Esophagus squamous epithelium (tissue), 5 donors: ENCODE measurements at places on chromosomes 16 and 17.

- no peak for DNase-seq
Measured at GRCh38 chr17:77307479-77308198, 166.9 kb downstream of the SEC14L1 start.

GRCh38 chr17:1995321-1995892 lies 29.7 kb downstream of the RTN4RL1 start:
- DNase-seq = no peak

GRCh38 chr16:3846595-3847091 lies 33.9 kb downstream of the CREBBP start:
- no peak for DNase-seq

DNA sequence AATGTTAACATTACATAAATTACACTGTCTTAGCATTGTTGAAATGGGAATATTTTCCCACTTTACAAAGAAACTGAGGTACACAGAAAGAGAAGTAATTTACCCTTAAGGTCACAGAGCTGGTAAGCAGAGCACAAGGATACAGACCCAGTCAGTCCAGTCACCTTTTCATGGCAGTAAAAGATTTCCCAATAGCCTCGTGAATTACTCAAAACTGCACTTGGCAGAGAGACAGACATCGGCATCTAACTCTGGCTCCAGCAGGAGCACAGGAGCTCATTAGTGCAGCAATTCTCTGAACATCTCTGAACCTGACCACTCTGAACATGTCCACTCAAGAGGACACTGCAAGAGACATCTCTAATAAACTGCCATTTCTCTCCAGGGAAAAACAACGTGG lies 3.1 kb downstream of the TEX2 start:
- no peak for DNase-seq

GRCh38 chr17:63446753-63447470 lies 806 bp upstream of the CYB561 start:
- DNase-seq = no peak

- DNase-seq = no peak
Measured at GRCh38 chr16:62585041-62585545, 548.9 kb upstream of the CDH8 start.

DNA sequence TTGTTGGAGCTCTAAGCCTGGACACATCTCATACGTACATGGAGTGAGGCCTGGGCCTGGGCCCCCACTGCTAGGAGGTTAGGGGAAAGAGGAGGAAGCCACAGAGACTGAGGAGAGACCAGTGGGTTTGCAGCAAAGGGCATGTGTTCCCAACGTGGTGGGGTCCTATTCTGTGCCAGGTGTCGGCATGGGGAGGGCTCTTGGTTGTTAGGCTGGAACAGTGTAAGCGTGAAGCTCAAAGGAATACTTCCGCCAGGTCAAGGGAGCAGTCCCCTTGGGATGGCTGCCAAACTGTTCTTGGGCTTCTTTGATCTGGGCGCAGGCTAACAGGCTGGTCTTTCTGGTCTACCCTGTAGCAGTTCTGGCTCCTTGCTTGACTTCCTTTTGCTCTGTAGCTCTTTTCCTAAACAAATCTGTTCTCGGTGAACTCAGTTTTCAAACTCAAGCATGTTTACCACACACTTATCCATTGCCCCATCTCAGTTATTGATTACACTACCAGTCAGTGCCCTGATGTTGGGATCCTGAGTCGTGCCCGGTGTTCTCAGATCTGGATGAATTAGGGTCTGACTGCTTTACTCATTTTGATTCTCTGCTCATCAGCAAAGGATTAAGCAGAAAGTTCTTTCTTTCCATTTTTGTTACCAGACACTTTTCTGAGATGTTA lies 36.4 kb downstream of the GPT2 start:
- DNase-seq = no peak

GRCh38 chr17:58341861-58342475 lies 10.0 kb downstream of the SUPT4H1 start:
- no peak for DNase-seq

GRCh38 chr17:48240562-48241130 lies 133.1 kb downstream of the SNX11 start:
- DNase-seq = no peak

- DNase-seq = no peak
Measured at GRCh38 chr16:89909777-89910716, 8.6 kb upstream of the MC1R start.

DNA sequence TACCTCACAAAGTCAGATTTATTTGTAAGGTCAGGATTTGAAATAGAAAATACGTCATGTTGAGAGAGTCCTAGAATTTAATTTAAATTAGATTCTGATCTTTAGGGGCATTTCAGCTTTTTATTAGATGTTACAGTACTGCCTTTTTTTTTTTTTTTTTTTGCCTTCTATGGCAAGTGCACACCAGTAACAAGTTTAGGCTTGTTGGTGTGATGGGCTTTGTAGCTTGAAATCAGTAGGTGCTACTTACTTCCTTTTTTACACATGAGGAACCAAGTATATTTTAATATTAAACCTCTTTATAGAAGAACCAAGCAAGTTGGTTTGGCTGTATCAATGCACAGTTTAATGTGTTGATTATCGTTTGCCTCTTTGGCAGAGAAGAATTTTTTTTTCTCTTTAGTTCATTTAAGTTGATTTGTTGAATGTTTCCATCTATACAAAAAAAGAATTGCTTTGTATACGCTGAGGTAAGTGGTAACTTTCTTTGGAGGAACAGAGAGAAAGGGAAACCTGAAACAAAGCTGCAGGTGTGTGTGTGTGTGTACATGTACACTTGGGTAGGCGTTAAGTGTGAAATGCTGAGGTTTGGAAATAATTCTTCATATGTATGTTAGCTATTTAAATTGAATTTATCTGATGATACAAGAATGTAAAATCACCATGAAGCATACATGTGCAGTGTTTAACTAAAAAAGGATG lies 15.7 kb downstream of the RBL2 start:
- no peak for DNase-seq

DNA sequence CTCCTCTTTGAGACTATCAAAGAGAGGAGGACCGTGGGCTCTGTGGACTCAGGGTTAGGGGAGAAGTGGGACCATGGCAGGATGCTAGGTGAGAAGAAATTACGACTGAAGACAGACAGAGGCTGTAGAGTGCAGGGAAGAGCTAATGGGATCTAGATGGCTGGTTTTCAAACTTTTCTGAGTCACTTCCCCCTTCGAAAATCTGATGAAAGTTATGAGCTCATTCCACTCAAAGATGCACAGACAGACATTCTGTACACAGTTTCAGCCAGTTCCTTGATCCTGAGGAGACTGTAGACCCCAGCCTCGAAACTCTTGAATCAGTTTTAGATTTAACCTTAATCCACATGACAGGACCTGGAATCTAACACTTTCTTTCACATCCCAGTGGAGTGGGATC lies 40.7 kb downstream of the RGS9 start:
- no peak for DNase-seq
